ENCODE measurements at places on chromosomes 13 and 19. TPM values are rescaled to one million over a fixed set of nuclear protein-coding genes. Genes with fewer than 3 reads are reported as not detected.

DNA sequence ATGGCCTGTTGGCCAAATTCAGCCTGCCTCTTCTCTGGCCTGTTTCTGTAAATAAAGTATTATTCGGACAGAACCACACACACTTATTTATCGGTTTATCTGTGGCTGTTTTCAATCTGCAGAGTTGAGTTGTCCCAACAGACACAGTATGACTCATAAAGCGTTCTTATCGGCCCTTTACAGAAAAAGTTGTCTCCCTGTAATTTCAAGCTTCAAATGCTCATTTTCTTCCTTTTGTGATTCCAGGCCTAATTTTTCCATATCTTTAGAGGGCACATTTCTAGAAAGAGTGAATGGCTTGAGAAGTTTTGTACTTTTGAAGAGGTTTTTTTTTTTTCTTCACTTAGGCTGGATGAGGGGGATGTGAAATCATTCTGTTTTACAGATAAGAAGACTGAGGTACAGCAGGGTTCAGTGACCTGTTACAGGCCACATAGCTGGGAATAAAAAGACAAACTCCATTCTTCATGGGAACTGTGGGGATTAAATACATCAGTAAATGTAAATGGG lies 440.9 kb downstream of the TSHZ3 start:
- no peak for DNase-seq
- no peak overlapping the region for H3K4me3 ChIP-seq
- H3K27ac ChIP-seq: no peak overlapping the region

DNA sequence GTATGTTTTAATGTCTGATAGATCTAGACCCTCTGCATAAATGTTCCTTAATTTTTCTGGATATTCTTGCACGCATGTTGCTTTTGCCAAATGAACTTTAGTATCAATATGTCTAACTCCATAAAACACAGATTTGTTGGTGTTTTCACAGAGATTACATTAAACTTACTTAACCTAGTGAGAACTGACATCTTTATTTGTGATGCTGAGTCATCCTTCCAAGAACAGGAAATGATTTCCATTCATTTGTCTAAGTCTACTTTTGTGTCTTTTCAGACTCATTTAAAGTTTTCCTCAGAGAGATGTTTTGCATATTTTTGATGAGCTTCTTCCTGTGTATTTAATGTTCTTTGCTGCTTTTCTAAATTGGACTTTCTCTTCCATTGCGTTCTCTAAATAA lies 184.0 kb downstream of the SLC7A1 start:
- no peak overlapping the region for H3K4me3 ChIP-seq
- H3K27me3 ChIP-seq: peaks cover 6% of the 10 kb centered on the region
- no peak overlapping the region for H3K27ac ChIP-seq
- DNase-seq: no peak
- no peaks in the 10 kb centered on the region for H3K4me1 ChIP-seq
- no peaks in the 10 kb centered on the region for H3K36me3 ChIP-seq

- H3K36me3 ChIP-seq: peaks cover 2% of the 10 kb centered on the region
- H3K27ac ChIP-seq: no peak overlapping the region
- H3K4me3 ChIP-seq: no peak overlapping the region
- H3K27me3 ChIP-seq: no peaks in the 10 kb centered on the region
- no peak for DNase-seq
Observed at GRCh38 chr13:77871596-77871995, 47.0 kb downstream of the EDNRB start.

- no peaks in the 10 kb centered on the region for H3K27me3 ChIP-seq
- no peaks in the 10 kb centered on the region for H3K36me3 ChIP-seq
- H3K4me1 ChIP-seq: no peaks in the 10 kb centered on the region
- H3K4me3 ChIP-seq: no peak overlapping the region
- no peak overlapping the region for H3K27ac ChIP-seq
- DNase-seq: no peak
Observed at GRCh38 chr13:35659796-35660195, 183.3 kb upstream of the MAB21L1 start.

DNA sequence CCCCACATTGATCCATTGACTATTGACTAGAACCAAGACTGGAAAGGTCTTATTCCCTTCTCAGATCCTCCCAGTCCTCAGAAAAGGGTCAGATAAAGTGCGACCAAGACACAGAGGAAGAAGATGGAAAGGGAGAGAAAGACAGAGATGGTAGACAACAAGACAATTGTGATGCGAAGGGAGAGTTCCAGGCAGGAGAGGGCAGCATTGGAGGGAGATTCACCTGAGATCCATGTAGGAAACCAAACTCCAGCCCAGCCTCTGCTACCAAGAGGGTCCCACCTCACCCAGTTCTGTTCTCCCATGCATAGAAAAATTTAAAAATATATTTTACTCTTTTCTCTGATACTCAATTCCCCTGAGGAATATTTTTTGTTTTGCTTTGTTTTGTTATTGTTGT lies 67.3 kb upstream of the TSHZ3 start:
- no peaks in the 10 kb centered on the region for H3K36me3 ChIP-seq
- no peak for DNase-seq
- no peak overlapping the region for H3K27ac ChIP-seq
- H3K4me1 ChIP-seq: no peaks in the 10 kb centered on the region

GRCh38 chr13:31209172-31209840 lies 9.5 kb downstream of the B3GLCT start:
- DNase-seq: peak; percentile 47
- H3K27me3 ChIP-seq: no peaks in the 10 kb centered on the region
- no peak overlapping the region for H3K4me3 ChIP-seq
- no peak overlapping the region for H3K27ac ChIP-seq
- H3K4me1 ChIP-seq: peaks cover 28% of the 10 kb centered on the region

- peaks cover 4% of the 10 kb centered on the region for H3K27me3 ChIP-seq
- no peaks in the 10 kb centered on the region for H3K36me3 ChIP-seq
- no peaks in the 10 kb centered on the region for H3K4me1 ChIP-seq
- no peak overlapping the region for H3K27ac ChIP-seq
- DNase-seq: no peak
Observed at GRCh38 chr13:42011601-42012350, 36.7 kb upstream of the DGKH start.

Gene PTH2
- total RNA-seq: not detected

Gene WBP4
- total RNA-seq: 11.8 TPM

Gene SMIM44
- total RNA-seq: not detected

Gene CD70
- total RNA-seq: 24.6 TPM

Gene CYP2B6
- total RNA-seq: not detected

All from activated CD8-positive, alpha-beta T cell treated with anti-CD3 and anti-CD28 coated beads for 36 hours (primary cell).